GDM1 (cell line): ENCODE measurements at places on chromosomes 3 and 15.

- no peak for DNase-seq
Measured at GRCh38 chr3:99625643-99626416, 12.6 kb upstream of the COL8A1 start.

- no peak for DNase-seq
Measured at GRCh38 chr3:10420745-10421475, 84.5 kb downstream of the ATP2B2 start.

- DNase-seq: no peak
Measured at GRCh38 chr15:36938764-36939163, 161.6 kb downstream of the MEIS2 start.

GRCh38 chr3:150411546-150411945 lies 3.4 kb downstream of the TSC22D2 start:
- DNase-seq: no peak

DNA sequence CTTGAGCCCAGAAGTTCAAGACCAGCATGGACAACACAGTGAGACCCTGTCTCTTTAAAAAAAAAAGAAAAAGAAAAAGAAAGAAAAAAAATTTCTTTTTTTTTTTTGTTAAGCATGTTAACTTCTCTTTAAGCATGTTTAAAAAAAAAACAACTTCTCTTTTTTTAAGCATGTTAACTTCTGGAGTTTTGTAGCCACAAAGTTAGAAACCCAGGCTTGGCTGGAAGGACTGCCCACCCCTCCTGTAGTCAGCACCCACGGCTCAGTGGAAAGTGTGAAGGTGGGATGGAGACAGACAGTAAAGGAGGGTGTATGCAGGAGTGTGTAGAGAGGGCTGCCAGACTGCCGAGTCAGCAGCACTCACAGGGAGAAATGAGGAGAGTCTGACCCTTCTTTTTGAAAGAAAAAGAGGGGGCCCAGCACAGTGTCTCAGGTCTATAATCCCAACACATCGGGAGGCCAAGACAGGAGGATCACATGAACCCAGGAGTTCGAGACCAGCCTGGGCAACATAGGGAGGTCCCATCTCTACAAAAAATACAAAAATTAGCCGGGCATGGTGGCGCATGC lies 33.2 kb downstream of the GOLGA8S start:
- no peak for DNase-seq

GRCh38 chr3:11706604-11707003 lies 62.9 kb upstream of the VGLL4 start:
- no peak for DNase-seq

GRCh38 chr3:27623085-27623753 lies 98.9 kb downstream of the EOMES start:
- no peak for DNase-seq

DNA sequence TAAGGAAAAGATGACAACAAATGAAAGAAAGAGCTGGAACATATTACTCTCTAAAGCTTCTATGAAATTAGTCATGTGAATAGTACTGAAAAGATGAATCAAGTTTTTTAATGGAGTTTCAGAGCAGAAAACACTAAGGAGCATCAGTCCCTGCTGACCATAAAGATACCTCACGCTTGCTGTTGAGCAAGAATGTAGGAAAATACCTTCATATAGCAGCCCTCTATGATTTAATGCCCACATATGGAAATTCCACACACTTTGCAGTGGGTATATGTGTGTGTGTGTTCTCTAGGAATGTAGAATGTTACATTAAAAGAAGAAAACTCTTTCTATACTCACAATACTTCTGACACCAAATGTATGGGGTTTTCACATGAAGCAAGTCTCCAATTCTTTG lies 355.0 kb downstream of the ERC2 start:
- DNase-seq: no peak

GRCh38 chr3:13824521-13825310 lies 55.2 kb downstream of the WNT7A start:
- DNase-seq: no peak

DNA sequence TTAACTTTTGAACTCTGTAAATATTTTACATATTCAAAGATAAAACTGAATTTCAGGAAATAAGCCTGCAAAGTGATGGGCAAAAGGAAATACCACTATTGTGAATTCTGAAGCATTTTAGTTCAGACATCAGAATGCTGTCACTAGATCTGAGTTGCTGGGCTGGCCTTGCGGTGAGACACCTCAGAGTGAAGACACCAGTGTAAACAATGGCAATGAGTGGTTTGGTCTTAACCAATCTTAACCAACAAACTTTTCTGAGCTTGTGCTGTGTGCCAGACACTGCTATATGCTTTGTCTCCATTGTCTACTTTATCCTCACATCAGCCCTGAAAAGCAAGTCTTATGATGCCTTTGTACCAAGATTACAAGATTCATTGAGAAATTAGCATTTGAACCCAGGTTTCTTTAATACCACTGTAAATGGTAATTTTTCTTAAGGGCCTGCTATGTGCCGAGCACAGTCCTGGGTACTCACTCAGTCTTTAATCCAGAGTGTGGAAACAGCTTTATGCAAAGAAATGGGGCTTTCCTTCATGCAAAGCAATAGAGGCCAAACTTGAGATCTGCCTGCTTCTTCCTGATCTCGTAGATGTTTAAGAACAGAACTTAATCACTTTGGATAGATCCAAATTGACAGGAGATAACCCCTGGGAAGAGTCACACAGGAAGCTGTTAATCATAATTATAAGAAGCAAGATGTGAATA lies 55.0 kb downstream of the TMEM39A start:
- no peak for DNase-seq

DNA sequence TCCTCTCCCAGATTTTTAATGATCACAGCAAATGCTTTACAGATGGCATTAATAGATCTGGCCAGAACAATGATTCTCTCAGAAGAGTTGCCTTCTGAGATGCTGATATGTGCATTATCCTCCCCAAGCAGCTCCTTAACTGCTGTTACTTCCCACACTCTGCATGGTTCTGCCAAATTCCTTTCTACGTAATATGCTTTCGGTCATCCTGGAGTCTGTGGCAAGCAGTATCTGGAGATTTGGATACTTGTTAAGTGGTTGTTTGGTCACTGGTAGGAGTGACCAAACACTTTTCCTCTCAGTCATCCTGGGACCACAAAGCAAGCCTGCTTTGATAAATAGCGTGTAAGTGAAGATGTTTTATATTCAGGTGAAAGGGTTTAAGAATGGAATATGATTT lies 71.1 kb upstream of the CCNL1 start:
- DNase-seq: no peak

- peak; percentile 2 for DNase-seq
Measured at GRCh38 chr3:150662410-150663200, 41.1 kb downstream of the ERICH6 start.

GRCh38 chr15:67102599-67102929 lies 37.2 kb downstream of the SMAD3 start:
- DNase-seq: no peak

GRCh38 chr3:165751637-165752036 lies 85.6 kb downstream of the BCHE start:
- no peak for DNase-seq

DNA sequence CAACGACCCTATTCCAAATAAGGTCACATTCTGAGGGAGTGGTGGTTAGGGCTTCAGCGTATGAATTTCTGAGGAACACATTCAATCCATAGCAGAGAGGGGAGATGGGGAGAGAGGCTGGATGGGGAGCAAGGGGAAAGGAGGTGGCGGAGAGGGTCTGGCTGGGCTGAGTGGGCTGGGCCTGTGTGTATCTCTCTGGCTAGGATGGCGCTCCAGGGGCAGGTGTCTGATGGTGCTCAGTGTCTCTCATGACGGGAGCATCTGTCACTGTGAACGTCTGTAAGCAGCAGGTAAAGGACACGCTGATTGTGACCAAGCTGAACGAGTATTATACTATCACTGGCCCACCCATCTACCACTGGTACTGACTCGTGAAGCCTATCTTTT lies 159.6 kb downstream of the XXYLT1 start:
- no peak for DNase-seq

- DNase-seq: no peak
Measured at GRCh38 chr15:74124759-74125158, 5.6 kb upstream of the ISLR2 start.

GRCh38 chr3:13234666-13235065 lies 161.4 kb upstream of the IQSEC1 start:
- DNase-seq: no peak

DNA sequence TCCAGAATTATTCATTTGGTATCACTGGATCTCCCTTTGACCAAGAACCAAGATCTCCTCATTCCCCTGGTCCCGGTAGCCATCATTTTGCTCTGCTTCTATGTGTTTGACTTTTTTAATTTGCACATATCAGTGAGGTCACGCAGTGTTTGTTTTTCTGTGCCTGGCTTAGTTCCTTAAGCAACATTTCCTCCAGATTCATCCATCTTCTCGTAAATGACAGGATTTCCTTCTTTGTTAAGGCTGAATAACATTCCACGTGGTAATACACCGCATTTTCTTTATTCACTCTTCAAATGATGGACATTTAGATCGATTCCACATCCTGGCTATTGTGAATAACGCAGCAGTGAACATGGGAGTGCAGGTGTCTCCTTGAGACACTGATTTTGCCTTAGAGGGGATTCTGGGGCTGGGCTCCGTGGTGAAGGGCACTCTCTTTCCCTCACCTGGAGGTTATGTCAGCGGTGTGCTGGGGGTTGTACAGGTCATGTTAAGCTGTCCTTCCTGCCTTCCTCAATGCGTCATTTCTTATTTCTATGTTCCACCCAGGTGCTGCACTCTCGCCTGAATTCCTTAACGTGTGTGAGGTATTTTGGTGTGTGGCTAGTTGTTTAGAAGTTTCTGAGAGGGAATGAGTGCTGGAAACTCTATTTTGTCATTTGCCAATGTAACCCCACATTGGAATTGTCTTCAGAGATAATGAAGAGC lies 212.2 kb downstream of the LPP start:
- no peak for DNase-seq

- DNase-seq: no peak
Measured at GRCh38 chr3:170869239-170869590, 780 bp downstream of the RPL22L1 start.

DNA sequence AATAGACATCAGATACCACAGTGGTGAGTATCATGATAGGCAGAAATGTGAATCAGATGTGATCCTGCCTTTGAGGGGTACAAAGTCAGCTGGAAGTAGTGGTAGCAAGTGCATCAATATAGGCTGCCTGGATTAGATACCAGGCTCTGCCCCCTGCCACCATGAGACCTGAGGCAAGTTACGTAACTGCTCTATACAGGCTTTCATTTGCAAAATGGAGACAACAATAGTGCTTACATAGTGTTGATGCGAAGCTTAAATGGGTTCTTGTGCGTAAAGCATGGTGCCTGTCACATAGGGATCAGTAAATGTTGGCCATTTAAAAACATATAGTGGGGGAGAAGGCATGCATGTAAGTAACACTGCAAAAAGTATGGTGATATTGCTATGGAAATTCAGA lies 158.0 kb downstream of the RYR3 start:
- no peak for DNase-seq

- DNase-seq: no peak
Measured at GRCh38 chr3:12768579-12769527, 9.8 kb upstream of the TMEM40 start.

GRCh38 chr15:77118882-77119321 lies 48.0 kb upstream of the TSPAN3 start:
- DNase-seq: peak; percentile 34
